ENCODE measurements at places on chromosomes 1 and 21.
A peak's percentile ranks its signal among the peaks of the same experiment; 100 is the strongest.

DNA sequence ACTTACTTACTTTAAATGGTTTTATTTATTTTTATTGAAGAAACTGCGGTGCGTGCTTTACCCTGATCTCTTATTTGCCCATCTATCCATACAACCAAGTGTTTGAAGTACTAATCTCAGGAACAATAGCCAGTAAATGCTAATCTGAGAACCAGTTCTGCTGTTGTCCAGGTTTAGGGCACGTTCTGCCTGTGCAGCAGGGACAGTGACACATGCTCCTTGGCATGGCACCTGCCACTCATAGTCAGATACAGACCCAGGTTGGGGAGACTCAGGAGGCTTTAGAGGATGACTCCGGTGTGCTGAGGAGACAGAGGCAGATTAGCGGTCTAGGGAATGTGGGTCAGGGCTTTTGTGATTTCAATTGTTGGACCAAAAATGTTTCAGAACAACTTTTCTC, 83.6 kb downstream of the NRIP1 start:
- DNase-seq, result peak; percentile 20

DNA sequence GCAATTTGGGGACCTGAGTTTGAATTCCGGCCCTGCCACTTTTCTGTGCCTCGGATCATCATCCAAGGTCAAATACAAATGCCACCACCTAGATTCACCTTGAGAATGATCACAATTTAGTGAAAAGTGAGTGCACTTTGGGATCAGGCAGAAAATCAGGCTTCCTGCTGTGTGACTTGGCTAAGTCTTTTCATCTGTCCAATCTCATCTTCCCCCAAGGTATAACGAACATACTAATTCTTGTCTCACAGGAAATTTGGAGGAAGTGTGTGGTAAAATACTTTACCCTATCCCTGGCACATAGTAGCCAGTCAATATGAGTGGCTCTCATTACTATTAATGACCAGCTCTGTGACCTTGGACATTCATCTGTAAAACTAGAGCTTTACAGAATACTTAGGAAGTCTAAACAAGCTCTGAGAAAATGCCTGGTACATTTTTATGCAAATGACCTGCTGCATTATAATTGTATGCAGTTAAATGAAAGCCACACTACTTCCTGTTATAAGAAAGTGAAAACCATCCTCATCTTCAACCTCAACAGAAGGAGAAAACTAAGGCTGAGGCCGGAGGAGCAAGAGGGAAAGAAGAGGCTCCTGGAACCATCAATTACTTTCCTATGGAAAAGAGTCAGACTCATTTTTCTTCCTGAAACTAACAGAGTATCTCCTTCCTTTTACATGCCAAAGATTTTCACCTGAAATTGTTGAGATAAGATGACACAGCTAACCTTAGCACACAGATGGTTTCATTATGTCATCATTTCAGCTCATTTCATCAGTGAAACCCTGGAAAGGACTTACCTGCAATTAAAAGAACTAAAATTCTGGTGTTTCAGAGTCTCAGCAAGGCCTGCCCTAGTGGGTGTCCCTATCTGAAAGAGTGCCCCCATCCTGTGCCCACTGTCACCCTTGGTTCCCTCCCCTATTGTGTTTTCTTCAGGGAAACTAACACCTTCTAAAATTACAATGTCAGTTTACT, 32.6 kb upstream of the RGS8 start:
- no peak for DNase-seq

DNA sequence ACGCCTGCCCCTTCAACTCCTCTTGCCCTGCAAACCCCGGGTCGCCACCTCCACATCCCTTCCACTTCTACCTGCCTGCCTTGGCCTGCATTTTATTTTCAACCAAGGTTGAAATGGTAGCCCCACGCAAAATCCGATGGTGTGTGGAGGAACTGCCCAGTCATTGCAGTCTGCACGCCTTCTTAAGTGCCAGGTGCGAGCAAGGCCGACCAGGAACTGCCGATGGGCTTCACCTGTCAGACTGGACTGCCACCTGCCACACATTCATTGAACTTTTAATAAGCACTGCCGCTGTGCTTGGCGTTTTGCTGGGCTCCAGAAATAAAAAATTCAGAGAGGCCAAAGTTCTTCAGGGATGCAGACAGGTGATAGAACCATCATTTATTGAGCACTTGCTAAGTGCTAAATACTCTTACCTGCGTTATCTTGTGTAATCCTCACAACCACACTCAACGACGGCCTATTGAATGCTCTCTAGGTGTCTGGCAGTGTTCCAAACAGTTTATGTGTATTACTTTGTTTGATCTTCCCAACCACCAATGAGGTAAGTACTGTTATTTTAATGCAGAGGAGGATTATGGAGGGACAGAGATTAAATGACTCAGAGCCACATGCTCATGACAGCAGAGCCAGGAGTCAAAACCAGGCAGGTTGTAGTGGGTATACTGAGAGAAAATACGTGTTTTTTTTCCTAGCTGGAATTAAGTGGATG, 36.2 kb downstream of the CACHD1 start:
- DNase-seq, result peak; percentile 98

DNA sequence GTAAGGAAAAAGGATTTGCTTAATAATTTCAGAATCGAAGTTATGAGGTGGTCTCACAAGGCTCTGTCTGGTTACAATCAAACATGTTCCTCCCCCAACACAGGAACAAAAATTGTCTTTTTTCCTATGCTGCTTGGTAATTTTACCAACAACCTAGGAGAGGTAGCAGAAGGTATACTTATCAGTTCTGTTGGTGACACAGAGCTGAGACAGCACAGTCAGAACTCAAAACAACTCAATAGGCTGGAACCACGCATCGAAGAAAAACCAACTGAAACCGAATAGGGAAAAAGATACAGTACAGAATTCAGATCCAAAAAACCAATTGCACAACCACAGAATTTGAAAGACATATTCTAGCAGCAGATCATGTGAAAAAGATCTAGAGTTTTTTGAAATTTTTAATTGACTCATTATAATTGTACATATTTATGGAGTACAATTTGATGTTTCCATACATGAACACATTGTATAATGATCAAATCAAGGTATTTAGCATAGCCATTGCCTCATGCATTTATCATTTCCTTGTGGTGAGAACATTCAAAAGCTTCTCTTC, 3.8 kb downstream of the G0S2 start:
- DNase-seq, result no peak

DNA sequence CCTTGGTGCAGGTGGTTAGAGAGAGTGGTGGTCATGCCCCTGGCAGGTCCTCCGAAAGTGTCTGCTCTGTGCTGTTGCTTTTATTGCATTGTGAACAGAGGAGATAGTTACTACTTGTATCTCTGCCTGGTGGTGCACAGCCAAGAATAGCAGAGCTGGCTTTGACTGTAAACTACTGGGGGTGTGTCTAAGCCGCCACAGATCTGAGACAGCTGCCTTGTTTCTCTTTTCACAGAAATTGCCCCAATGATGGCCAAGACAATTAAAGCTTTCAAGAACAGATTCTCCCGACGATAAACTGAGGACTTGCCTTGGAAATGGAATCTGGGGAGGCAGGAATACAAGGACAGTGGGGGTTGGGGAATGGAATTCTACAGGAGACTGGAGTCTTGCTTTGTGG, 16.0 kb downstream of the ELOA start:
- DNase-seq, result no peak

DNA sequence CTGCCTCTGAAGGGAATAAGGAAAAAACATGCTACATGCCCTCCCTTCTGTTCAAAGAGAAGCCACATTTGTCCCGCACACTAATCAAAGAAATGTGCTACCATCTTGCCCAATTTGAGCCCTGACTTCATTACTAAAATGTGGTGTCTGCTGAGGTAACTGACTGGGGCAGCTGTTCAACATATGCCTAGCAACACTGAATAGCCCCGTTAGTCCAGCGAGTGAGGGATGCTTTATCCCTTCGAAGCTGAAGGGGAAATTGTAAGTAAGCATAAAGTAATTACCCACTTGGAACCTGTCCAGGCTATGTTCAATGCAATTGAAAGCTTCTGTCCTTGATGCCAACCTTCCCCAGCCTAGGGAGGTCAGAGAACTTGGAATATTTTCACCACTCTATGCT, 310.6 kb downstream of the SEC16B start:
- DNase-seq, result peak; percentile 94
